ENCODE measurements at places on chromosomes 1 and 21.

- DNase-seq: no peak
These were observed 38.8 kb upstream of the CTBS start for GRCh38 chr1:84613026-84613425.

DNA sequence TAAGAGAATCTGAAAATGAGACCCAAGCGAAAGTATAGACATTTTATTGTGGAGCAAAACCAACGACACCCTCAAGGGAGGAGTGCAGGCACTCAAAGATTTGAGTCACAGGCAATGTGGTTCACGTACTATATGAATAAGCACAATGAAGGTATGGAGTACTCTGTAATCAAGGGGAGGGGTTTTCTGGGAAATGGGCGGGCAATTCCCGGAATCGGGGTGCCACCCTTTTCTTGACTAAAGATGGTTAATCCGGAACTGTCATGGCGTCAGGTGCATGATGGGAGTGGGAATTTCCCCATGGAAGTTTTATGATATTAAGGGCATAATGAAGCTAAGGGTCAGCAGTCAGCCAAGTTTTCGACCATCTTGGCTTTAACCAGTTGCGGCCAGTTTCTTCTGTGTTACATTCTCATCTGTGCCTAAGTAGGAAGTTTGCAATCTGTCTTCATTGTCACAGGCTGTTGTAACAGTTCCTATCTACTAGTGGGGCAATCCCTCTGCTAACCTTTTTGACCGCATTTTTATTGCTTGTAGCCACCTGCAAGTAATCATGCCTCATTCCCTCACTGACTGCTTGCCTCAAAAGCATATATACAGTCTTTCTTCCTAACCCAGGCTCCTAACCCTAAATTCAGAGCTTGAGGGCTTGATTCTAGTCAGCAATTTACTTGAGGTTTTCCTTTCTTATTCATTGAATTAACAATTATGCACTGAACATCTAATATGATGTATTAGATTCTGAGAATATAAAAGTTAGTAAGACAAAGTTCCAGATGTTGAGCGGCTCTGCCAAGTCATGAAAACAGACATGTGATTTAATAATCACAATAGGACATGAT lies 775 bp upstream of the AIM2 start:
- peak; percentile 75 for DNase-seq

GRCh38 chr1:80769208-80769750 lies 1031.5 kb upstream of the ADGRL2 start:
- no peak for DNase-seq

GRCh38 chr1:66503841-66504470 lies 30.0 kb upstream of the SGIP1 start:
- DNase-seq: no peak

GRCh38 chr1:206702803-206703202 lies 18.1 kb downstream of the MAPKAPK2 start:
- DNase-seq: no peak

DNA sequence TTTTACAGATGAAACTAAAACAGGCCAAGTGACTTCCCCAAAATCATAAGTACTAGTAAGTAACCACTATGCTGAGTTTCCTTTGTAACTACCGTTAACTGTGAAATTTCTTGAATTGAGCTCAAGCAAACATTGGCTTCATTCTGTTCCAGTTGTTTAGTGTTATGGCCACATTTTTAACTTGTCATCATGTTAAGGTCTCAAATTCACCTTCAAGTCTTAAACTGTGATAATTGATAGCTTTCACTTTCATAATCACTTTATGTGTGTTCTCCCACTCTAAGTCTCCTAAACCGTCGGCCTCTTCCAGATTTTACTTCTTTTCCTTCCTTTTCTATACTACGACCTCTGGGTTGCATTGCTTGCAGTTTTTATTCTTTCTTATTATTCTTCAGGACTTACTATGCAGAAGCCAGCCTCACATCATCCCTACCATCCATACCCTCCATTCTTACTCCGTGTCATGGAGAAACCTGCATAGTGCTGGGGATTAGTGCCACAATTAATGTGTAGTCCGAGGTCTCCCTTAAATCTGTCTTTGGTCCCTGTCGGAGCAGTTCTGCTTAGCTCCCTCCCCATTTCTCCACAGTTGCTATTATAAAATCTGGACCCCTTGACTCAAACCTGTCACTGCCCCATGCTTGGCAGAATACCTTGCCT lies 5.8 kb downstream of the KIF1B start:
- no peak for DNase-seq

All from T-cell (primary cell).